K562 (cell line): ENCODE measurements at places on chromosomes 12 and 14.

GRCh38 chr12:121144416-121144914, 11.8 kb downstream of the P2RX7 start:
- DNase-seq: no peak

- DNase-seq: no peak
Observed at GRCh38 chr12:56935157-56935556, 949 bp upstream of the SDR9C7 start.

GRCh38 chr14:105476097-105476830, 1.6 kb downstream of the CRIP2 start:
- no peak for DNase-seq

DNA sequence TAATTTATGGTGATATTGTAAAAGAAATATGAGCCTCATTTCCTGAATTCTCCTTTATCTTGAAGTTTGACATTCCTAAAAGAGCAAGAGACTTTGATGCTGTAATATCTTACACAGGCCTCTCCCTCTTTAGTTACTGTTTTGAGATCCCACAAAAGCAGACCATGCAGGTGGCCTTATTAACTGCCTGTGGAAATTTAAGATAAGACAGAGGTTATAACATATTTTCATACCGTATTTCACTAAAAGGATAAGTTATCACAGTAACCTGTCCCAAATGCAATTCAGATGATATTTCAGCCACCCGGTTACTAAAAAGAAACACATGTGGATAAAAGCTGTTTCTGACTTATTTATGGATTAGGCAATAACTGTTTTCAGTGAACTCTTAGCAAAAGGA, 150.1 kb downstream of the NAV3 start:
- no peak for DNase-seq

DNA sequence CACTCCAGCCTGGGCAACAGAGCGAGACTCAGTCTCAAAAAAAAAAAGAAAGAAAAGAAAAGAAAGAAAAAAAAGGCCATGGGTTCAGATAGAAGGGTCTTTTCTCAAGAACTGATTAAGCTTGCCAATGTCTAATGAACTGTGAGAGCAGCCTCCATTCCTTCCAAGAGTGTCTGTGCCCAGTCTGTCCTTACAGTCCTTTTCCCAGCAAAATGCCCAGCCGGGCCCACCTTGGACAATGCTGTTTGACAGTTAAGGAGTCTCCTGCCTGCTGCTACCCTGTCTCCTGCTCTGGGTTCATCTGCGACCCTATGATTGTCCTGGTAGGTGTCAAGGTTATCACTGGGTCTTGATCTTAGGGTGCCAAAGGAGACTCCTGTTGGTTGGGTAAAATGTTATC, 21.4 kb downstream of the SYNE3 start:
- no peak for DNase-seq

DNA sequence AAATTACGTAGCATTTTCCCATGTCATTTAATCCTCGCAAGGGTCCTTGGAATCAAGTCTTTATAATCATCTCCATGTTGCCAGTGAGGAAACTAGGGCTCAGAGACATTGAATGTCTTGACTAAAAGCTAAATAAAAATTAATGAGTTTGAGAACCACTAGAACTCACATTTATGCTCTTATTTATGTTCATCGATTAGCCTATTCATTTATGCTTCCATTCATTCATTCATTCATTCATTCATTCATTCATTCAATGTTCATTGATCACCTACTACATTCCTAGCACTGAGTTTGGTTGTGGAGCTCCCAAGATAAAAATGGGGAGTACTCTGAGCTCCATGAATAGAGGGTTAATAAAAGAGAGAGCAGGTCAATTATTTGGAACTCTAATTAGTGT, 59.7 kb downstream of the KCNA1 start:
- no peak for DNase-seq

- DNase-seq: no peak
Observed at GRCh38 chr14:85409481-85410210, 120.3 kb upstream of the FLRT2 start.

GRCh38 chr14:20684662-20685456, 499 bp downstream of the RNASE4 start:
- no peak for DNase-seq

GRCh38 chr12:51972849-51973273, 21.4 kb downstream of the ACVR1B start:
- peak; percentile 48 for DNase-seq

DNA sequence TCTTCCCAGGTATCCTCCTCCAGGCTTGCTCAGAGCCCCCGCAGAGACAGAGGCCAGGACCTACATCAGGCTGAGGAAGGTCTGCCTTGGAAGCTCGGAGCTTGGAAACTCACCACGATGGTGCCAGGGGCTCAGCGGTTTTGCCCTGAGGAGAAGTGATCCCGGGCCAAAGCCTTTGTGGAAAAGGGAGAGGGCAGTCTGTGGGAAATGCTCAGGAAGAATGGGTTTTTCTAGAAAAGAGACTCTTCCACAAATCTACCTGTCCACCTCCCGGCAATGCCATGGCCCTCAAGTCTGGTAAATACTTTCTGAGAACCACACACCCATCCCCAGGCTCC, 8.0 kb downstream of the KRT2 start:
- DNase-seq: no peak

DNA sequence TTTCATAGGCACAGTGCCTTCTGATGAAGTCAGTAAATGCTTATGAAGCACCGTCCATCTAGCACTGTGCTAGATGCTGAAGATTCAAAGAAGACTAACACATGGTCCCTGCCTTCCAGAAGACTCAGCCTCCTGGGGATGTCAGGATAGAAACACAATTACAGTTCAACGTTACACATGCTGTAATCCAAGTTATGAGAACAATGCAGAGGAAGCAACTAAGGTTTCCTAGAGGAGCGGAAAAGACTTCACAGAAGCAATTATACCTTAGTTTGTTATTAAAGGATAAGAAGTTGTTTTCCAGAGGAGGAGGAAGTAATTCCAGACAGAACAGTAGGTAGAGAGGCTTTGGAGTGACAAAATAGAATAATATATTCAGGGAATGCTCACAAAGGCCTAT, 66.9 kb upstream of the FGD4 start:
- DNase-seq: no peak

DNA sequence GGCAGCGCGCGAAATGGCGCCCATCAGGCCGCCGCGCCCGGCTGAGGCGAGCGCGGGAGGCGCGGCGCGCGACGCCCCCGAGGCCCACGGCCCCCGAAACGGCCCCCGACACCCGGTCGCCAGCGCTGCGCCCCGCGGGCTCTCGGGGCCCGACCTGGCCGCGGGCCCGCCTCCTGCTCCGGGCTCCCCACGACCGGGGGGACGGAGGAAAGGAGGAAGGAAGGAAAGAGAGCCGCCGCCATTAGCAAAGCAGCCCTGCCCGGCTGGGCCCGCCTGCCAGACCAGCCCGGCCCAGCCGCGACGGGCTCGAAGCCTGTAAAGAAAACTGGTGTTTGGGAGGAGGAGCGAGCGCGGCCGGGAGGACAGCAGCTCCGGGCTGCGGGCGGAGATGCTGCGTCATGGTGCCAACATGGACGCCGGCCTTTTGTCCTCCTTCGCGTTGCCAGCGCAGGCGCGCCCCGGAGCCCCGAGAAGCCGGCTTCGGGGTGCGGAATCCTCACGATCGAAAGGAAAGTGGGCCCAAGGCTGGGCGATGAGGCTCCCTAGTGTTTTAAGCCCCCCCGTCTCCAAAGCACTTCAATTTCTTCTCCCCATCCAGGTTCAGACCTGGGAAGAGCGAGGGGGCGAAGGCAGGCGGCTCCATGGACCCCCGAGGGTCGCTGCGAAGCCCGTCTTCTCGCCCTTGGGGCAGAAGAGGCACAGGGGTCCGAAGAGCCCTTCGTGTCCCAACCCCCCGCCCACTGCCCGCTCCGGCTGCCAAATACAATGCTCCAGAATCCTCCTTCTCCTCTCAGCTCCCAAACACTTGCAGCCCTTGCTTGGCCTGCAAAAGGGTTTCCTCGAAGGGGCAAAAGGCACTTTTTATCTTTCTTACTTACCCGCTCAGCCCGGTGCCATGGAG, 2.9 kb upstream of the SETD1B start:
- DNase-seq: peak; percentile 83

DNA sequence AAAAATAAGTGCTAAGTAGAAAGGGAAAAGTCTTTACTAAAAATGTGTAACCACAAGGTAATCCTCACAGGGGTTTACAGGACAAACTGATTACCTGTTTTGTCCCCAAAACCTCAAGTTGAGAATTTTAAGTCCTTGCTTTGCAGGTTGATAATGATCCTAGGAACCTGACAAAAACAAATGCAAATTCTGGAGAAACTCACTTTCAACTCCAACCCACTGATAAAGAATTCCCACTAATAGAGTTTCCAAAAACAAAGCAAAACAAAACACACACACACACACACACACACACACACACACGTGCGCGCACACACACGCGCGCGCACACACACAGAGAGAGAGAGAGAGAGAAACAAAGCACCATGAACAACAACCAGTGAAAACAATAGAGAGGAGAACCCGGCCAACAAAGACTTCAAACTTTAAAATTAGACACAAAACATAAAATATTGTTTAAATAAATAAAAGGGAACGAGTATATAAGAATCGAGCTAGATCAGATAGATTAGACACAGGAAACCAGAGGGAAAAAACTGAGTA, 187.0 kb upstream of the FOXN3 start:
- DNase-seq: no peak

DNA sequence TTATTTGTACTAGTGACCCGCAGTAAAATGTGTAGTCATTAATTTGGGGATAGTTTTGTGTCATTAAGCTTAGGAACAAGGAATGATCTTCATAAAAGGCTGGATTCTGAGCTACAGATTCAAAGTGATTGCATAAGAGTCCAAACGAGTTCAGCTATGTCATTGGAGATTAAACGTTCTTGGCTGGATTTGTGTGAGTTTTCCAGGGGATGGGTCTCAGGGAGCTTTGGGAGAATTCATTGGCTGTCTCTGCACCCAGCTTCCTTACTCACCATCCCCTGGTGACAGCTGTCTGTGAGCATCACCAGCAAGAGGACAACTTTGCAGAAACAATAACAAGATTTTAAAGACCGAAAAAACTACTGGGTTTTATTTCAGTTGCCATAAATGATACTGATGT, 130.4 kb downstream of the DAAM1 start:
- DNase-seq: no peak

- DNase-seq: no peak
Observed at GRCh38 chr12:5780536-5780935, 164.5 kb downstream of the ANO2 start.

- no peak for DNase-seq
Observed at GRCh38 chr14:89012282-89013097, 188.0 kb downstream of the TTC8 start.

DNA sequence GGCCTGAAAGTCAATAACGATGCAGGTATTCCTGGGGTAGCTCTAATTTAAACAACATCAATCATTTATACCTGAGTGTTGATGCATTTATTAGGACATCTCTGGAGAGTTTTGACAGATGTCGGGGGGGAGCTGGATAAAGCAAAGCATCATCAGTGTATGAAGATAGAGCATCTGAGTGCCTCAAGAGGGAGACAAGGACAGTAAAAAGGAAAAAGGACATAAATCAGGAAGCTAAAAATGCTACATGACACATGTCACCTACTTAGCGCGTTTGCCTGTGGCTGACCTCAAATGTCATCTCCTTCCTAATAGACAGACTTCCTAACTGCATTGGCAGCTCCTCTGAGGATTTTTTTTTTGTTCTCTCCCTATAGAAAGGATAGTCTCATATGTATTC, 259.5 kb upstream of the PKP2 start:
- DNase-seq: no peak

DNA sequence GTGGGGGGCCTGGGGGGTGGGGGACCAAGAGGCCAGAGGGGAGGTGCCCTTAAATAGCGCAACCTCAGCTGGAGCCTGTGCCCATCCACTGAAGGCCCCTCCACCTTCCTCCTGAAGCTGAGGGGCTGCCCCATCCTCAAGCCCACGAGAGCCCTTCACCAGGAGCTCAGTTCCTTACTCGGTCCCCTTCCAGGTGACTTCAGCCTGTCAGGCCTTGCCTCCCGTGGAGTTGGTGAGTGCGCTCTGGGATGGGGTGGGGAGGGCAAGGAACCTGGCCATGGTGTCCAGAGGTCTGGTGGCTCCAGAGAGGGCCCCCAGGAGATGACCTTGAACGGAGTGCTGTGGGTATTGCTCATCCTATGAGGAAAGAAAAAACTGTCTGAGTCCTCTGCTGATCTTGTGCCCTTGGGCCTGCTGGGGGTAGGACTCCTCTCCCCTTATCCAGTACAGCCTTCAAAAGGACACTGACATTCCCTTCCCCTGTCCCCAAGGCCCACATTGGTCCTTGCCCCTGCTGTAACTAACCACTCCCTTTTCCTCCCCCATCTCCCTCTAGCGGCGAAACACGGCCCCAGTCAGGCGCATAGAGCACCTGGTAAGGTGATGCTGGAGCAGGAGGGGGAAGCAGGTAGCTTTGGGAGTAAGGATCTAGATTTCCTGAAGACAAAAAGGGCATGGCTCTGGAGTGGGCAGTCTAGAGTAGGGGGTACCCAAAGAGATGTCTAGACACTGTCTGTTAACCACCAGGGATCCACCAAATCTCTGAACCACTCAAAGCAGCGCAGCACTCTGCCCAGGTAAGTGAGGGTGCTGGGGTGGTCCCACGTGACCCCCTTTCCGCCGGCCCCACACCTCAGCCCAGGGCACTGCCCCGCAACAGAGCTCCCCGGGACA, 3.6 kb downstream of the TNS2 start:
- peak; percentile 45 for DNase-seq

DNA sequence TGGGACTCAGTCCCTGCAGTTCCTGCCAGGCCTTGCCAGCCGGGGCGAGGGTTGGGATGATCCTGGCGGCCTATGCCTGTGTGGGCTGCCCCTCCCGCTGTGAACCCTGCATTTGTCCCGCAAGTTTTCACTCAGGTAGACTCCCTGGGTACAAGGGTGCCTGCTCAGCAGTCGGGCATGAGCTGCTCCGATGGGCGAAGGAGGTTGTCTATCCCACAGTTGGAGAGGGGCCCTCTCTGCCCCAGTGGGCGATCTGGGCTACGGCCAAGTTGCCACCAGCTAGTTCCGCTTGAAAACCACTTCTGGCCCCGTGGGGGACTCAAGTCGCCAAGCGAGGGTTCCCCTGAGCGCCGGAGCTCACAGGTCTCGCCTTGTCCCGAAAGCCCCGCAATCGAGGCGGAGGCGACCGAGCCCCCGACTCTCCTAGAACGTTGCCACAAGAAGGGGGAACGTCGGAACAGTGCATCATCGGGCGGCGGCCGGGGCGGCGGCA, 365 bp upstream of the TPI1 start:
- DNase-seq: no peak

- no peak for DNase-seq
Observed at GRCh38 chr14:22370084-22370847, 218.8 kb downstream of the DAD1 start.

DNA sequence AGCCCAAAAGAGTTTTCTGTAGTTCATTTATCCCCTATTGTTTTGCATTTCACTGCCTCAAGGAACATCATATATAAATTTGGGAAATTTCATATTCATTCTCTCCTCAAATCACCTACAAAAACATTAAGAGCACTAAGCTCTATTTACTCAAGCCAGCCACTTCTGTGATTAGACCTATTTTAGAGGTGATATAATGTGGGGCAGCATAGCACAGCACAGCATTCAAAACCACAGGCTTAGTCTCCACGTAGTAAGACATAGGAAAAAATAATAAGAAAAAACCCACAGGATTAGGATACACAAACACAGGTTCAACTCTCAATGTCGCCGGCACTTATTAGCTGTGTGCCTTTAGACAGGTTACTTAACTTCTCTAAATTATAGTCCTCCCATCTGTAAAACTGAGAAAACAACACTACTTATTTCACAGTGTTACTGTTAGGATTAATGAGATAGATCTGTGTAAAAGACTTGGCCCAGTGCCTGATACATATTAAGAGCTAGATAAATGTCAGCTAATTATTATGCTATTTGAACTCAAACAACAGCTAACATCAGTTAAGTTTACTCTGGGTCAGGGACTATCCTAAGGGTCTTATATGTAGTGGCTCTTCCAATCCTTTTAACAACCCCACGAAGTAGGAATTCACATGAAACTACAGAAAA, 20.3 kb downstream of the DCAF5 start:
- DNase-seq: no peak
